ENCODE measurements at places on chromosomes 7 and 10.

DNA sequence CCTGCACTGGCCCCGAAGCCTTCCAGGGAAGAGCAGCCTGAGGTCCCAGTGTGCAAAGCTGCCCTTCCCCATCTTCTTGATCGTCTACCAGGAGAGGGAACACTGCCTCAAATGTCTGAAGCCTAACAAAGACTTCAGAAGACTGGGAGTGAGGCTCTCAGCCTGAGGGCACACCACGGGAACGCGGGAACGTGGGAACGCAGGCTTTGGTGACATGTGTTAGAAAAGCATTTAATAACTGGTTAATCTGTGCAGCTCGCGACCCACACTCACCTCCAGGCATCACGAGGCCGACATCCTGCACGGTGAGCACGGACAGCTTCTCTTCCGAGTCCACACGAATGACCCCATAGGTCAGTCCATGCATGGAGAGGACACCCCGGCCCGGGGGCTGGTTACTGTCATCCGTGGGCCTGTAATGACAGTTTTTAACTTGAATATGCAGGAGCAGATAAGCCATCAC lies 234.0 kb downstream of the ZMYND11 start:
- no peak for DNase-seq

DNA sequence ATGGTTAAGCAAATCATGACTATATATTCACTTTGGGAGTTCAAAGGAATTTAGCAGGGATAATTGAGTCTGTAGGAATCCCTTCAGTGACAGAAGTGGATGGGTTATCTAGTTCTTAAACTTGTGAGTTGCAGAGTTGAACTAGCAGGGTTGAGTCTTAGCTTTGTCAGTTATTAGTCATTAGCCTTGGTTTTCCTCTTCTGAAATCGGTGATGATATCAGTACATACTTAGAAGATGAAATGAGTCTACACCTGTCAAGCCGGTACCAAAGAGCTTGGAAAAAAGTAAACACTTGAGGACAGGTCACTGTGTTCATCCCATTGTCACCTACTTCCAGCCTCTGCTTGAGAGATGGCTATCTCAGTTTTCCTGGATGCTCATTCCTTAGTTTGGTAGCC lies 73.5 kb downstream of the BUB3 start:
- no peak for DNase-seq

DNA sequence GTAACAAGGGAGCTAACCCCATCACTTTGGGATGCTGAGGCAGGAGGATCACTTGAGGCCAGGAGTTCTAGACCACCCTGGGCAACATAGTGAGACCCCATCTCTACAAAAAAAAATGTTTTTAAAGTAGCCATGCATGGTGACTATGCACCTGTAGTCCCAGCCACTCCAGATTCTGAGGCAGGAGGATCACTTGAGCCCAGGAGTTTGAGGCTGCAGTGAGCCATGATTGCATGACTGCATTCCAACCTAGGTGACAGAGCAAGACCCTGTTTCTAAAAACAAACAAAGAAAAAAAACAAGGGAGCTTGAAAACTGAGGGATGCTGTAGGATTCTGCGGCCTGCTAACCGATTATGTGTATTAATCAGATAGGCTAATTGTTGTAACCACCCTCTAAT lies 4.9 kb downstream of the KIAA1217 start:
- DNase-seq = no peak

DNA sequence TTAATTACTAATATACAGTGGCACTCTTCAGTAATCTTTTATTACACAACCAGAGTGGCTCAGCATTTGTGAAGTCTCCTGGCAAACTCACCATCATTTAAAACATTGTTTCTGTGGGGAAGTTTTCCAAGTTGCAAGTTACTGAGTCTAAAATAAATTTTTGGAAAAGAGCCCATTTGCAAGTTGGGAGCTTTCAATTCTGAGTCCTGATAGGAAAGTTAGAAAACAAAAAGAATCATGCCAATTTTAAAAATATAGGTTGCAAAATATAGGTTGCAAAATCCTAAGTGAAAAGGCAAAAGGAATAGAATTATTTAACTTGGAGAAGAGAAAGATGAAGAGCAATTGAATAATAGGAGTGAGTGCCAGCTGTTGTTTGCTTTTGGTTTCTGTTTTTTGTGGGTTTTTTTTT lies 378.8 kb upstream of the C7orf33 start:
- no peak for DNase-seq

DNA sequence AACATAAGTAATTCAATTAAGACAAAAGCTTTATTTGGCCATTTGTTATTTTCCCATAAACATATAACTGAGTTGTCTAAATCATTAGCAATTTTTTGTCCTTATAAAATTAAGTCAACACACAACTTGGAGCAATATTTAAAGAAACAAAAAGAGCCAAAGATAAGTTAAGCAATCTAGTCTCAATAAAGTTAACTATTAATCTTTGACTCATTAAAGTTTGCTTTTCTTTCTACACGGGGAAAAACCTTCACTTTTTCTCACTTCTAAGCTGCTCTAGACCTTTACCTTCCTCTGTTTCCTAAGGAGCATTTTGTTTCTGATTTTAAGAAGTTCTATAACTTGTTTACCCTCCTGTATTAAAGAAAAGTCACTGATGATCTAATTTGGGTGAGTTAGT lies 867.1 kb upstream of the PHF14 start:
- DNase-seq = no peak

DNA sequence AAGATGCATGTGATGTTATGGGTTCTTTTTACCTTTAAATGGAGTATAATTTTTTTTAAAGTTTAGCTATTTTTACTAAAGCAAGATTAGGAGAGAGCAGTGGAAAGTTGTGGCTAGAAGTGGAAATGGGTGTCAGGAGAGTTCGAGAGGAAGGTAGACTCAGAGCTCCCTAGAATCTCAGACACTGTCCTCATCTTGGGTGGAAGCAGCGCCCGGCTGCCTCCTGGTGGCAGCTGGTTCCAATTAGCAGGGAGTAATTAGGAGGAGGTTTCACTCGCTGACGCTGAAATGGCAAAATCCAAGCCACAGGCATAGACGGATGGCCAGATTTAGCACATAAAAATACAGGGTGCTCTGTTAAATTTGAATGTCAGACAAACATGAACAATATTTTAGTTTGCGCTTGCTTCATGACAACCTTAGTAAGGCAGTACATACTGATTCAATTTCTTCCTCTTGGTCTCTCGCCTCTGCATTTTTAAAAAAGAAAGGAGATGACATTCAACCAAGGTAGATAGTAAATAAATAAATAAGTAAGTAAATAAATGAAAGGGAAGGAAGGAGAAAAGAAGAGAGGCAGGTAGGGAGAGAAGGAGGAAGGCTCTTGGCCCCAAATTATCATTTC lies 58.5 kb downstream of the LGI1 start:
- peak; percentile 67 for DNase-seq

DNA sequence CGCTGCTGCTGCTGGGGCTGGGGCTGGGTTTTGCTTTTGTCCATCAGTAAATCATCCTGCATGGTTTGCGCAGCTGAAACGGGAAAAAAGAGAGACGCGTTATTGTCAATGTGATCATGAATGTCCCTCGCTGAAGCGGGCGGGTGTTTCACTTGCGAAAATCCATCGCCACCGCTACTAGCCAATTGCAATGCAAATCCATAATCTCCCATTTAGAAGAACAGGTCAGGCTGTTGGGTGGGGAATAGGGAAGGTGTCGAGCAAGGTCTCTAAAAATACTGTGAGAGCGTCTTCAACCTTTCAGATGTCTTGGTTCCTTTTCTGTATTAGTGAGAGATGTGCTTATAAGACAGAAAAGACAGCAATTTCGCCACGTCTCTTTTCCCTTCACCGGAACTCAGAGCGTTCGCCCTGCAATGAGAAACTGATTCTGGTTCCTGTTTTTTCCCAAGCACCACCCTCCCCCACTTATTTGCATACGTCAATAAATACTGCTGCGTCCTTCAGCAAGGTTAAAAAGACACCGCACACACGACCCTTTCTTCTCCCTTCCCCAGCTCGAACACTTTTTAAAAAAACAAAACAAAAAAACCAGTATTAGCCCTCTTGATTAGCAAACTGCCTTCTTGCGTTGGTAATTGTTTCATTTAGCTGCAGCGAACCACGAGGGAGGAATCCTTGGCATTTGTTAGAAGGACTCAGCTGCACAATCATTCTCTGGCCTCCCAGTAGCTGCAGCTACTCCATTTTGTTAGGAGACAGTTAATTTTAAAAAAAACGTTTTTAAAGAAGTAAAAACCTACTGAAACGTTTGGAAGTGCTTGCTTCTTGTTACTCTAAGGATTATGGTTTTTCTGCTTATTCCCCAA lies 50.4 kb downstream of the CPEB3 start:
- DNase-seq = peak; percentile 89

- DNase-seq = peak; percentile 91
Measured at GRCh38 chr10:96740579-96741281, 20.4 kb upstream of the PIK3AP1 start.

- DNase-seq = no peak
Measured at GRCh38 chr10:43257347-43258210, 9.3 kb downstream of the RASGEF1A start.

DNA sequence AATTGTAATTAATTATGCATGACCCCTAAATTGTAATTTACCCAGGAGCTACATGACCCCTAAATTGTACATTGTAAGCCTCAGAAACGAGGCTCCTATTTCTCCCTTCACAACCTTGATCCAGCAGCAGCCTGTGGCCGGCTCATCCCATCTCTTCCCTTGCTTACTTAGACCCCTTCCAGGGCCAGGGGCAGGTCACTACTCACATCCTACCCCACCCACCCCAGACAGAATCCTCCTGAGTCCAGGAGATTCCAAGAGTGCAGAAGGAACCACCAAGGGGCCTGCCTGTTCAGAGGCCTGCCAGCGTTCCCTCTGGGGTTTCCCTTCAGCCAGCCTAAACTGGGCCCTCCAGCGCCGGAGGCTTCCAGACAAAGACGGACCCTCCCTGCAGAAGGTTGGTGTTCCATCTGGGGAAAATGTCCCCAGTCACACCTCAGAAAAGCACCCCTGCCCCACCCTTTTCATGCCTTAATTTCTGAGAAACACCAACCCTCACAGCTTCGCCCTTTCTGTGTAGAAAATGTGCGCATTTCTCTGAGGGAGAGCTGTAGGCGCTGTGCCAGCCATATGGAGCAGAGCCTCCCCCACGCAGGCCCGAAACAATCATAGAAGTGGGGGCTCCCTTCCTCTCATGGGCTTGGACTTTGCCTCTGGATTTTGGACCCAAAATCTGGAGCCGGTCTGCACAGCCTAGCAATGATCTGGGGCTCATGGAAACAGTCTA lies 19.2 kb downstream of the LEP start:
- DNase-seq = no peak

GRCh38 chr10:102090772-102091171 lies 25.6 kb downstream of the HPS6 start:
- DNase-seq = no peak

- peak; percentile 67 for DNase-seq
Measured at GRCh38 chr10:71042216-71042615, 153.9 kb upstream of the PCBD1 start.

GRCh38 chr10:128938558-128938957 lies 528.5 kb upstream of the MGMT start:
- no peak for DNase-seq

GRCh38 chr7:29281782-29282541 lies 87.4 kb downstream of the CHN2 start:
- no peak for DNase-seq

- no peak for DNase-seq
Measured at GRCh38 chr7:141012696-141013344, 1.9 kb downstream of the MRPS33 start.

DNA sequence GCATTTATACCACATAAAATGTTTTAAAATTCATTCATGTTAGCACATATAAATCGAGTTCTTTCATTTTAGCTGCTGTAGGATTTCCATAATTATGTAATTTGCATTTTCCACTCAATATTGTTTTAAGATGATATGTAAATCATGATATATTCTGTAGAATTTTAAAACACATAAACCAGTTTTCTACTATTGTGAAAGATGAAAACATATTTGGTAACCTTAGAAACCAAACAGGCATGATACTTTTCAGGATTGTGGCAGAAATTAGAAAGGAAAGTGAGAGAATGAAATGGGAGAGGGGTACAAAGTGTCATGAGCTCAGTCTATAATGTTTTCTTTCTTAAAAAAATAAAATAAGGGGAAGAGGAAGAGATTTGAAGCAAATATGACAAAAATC lies 269.3 kb downstream of the PPP1R3A start:
- DNase-seq = no peak

DNA sequence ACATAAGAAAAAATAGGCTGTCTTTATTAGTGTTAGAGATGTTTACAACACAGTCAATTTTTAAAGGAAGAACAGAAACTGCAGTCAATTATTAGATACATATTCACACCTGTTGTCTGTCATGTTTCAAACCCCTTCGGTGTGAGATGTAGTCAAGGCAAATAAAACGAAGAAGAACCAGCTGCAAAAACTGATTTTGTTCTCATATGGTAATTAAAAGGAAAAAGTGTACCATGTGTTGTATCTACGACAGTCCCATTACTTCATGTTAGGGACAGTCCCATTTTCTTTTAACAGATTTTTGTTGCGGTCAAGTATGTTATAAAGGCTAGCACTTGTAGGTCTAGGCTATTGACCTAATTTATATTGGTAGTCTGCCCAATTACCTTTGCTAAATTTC lies 149.4 kb downstream of the LRRN3 start:
- DNase-seq = no peak
